Myocyte (in vitro differentiated cells): ENCODE measurements at places on chromosomes 1 and 21.

DNA sequence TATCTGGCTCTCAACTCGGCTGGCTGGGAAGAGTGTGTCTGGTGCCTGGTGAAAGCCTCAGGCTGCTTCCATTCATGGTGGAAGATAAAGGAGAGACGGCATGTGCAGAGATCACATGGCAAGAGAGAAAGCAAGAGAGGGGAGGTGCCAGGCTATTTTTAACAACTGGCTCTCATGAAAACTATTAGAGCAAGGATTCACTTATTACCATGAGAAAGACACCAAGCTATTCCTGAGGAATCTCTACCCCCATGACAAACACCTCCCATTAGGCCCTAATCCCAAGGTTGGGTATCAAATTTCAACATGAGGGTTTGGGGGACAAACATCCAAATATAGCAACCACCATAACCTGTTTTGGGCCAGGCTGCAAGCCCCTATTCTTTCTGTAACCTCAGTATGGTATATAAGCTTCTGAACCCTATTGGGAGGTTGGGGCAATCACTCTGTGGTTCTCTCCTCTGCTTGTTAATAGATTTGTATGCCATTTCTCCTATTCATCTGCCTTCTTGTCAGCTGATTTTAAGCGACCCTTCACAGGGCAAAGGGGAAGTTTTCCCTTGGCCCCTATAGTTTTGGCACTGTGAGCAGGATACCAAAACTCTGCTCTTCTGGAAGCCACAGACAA lies 179.0 kb upstream of the TNR start:
- DNase-seq = peak; percentile 20

DNA sequence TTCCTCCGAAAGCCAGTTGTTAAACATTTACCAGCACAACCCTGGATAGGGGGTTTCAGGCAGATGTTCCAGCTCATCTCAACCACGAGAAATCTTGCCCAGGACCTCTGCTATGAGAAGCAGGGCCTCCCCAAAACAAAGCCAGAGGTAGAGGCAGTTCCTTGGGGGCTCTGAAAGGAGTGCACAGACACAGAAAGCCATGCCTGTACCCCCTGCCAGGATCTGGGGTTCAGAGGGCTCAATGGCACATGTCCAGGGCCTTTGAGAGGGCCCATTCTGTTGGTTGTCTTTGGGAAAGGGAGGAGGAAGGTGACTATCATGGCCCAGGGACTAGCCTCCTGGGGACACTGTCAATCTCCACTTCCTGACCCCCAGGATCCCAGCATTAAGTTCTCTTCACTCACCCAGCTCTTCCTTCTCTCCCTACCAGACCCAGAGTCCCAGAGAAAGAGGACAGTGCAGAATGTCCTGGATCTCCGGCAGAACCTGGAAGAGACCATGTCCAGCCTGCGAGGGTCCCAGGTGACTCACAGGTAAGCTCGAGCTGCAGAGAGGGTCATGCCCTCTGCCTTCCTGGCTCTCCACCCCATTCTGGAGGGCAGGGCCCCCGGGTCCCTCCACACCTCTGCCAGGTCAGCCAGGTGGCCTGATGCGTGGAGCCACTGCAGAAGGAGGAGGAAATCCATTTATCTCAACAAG lies 116.4 kb upstream of the IPO9 start:
- DNase-seq = no peak

DNA sequence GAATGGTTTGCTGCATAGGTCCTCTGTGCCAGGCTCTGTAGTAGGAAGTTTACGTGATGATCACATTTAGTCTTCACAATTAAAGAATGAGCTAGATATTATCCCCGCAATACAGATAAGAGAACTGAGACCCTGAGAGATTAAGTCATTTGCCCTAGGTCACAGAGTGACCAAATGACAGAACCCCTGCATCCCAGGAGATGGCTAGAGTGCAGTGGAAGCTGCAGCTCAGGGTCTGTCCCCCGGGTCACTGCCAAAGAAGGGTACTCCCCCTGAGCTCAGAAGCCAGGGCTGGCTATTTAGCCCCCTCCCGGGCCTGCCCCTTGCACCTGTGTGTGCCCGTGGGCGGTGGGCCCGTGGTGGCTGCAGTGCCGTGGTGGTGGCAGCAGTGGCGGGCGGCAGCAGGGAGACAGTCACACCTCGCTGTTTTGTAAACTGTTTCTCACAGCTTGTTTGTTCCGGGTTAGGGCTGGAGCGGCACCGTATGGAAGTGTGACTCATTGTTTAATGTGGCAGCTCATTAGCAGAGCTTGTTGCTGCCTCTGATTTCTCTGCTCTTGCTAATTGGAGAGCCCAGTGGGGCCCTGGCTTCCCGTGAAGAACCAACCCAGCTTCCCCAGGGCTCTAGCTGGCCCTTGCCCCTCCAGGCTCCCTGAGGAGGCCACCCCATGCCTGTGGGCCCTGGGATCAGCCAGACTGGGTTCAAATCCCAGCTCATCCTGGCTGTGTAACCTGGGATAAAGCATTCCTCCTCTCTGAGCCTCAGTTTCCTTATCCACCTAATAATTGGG lies 19.3 kb upstream of the FOXO6 start:
- DNase-seq = no peak

GRCh38 chr1:29083317-29084195 lies 40.1 kb downstream of the TMEM200B start:
- no peak for DNase-seq

DNA sequence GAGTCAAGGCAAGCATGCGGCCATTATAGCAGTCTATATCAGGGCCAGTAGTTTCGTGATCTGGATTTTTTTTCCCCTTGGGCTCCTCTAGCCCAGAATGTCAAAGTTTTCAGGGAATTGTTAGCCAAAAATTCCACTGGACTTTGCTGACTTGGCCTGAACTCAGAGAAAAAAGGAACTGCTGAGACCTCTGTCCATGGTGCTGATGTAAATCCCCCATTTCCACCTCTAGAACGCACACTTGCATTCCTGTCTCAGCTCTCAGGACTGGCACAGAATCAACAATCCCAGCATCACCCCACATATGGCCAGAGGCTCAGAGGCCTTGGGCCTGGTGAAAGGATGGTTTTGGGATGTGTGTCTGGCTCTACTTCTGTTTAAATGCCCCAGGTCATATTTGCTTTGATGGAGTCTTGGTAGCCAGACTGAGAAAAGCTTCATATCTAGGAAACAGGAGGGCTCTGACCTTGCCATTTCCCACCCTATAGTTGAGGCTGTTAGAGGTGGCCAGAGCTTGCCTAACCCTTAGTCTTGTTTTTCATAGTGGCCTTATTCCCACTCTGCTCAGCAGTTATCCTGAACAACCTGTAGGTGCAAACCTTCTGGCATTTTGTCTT lies 16.9 kb upstream of the EFCAB14 start:
- DNase-seq = peak; percentile 79

DNA sequence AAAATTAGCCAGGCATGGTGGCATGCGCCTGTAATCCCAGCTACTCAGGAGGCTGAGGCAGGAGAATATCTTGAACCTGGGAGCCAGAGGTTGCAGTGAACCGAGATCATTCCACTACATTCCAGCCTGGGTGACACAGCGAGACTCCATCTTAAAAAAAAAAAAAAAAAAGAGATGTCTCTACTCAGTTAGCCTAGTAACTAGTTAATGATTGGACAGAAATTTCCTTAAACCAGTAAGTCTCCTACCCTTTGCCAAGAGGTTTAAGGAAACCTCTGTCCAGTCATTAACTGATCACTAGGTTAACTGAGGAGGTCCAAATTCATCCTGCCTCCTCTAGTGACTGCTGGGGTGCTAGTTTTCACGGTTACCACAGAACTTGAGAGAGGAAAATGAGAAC lies 143.9 kb upstream of the UBE2U start:
- no peak for DNase-seq

DNA sequence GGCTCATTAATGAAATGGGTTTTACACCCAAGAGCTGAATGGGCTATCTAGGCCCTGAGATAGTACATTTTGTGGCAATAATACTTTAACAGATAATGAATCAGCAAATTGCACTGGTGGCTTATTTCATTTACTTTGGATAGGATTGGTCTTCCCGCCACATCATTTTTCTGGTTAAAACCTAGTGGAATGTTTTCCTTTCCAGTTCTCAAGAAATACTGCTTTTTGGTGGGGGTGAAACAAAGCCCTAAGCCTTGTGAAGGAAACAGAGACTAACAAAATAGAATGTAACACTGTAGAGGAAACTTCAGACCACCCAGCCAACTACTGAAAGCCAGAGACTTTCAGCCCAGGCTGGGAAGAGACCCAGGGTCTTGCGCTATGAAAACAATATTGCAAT lies 172.2 kb downstream of the HHIPL2 start:
- DNase-seq = no peak

DNA sequence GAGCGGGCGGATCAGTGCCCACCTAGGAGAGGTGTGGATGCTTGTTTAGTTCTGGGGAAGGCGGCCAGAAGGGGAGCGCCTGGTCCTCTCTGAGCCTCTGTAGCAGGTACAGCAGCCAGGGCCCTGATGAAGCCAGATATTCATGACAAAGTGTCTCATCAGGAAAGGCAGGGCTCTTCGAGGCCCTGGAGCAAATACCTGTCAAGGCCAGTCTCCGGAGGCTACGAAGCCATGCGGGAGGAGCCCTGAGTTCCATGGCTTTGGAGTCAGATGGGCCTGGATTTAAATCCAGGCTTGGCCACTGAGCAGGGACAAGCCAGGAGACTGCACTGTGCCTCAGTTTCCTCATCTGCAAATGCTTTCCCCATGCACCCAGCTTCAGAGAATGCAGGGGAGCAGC lies 25.4 kb upstream of the GPR153 start:
- DNase-seq = no peak

DNA sequence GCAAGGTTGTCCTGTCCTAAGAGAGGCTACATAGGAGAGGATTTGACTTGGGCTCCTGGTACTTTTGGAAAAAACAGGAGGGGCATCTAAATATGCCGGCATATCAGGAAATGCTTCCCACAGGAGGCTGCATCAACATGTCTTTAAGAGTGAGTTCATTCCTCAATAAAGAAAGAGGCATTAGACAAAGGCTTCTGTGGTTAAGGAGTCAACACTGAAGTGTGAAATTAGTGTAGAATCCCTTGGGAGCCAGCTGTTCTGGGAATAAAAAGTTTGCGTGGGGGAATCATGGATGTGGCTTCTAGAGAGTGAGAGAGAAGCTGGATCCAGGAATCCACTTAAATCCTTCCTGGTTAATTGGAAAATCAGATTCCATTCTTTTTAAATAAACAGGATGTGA lies 69.5 kb downstream of the DNM3 start:
- DNase-seq = peak; percentile 83

- DNase-seq = no peak
These were observed 28.9 kb downstream of the CNST start for GRCh38 chr1:246595146-246595545.

DNA sequence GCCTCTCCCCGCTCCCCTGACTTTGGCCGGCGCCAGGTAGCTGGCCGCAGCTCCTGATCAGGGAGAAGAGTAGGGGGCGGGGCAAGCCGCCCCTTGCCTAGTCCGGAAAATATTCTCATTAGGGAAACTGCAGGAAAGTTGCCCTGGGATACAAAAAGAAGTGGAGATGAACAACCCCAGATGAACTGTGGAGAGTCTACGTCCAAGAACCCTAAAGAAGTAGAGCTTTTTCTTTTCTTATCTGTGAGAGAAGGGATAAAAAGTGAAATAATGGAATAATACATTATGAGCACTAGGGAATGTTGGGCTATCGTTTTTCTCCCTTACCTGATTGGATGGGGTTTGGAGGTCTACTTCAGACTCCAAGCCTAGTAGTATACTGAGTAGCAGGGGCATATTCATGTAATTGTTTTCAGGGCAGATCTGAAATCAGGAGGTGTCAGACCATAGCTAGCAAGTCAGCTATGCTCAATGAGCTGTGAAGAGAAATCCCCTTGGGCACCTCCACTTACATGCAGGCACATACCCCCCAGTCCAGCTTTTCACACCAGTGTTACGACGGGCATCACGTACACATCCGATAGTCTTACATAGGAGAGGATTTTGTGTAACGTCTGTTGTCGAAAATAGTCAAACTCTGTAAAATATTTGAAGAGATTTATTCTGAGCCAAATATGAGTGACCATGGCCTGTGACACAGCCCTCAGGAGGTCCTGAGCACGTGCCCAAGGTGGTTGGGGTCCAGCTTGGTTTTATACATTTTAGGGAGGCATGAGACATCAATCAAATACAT lies 1.7 kb upstream of the DUSP10 start:
- no peak for DNase-seq

DNA sequence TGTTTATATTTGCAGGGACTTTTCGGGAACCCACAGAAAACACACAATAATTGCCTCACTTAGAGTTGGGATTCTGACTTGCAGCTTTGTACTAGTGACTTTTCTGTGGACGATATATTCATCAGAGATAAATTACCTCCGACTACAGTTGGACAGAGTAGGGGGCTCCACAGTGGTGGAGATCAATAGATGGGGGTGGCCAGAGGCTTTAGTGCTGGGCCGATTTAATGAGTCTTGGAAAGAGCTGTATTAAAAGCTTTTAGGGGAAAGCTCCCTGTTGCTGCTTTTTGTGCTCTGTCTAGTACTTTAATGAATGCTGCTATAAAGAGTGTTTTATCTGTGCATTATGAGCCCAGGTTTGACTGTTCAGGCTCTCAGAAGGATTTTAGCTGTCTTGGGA lies 359.2 kb upstream of the DPYD start:
- DNase-seq = no peak

- DNase-seq = peak; percentile 47
These were observed at the start of gene KIF26B for GRCh38 chr1:245154429-245155271. KIF26B (plus strand) TSS chr1:245154985; CDS start chr1:245155425, 440 bp downstream.

GRCh38 chr1:119554183-119554582 lies 47.2 kb downstream of the HSD3B1 start:
- DNase-seq = peak; percentile 97

GRCh38 chr1:196655494-196655893 lies 3.7 kb downstream of the CFH start:
- no peak for DNase-seq

DNA sequence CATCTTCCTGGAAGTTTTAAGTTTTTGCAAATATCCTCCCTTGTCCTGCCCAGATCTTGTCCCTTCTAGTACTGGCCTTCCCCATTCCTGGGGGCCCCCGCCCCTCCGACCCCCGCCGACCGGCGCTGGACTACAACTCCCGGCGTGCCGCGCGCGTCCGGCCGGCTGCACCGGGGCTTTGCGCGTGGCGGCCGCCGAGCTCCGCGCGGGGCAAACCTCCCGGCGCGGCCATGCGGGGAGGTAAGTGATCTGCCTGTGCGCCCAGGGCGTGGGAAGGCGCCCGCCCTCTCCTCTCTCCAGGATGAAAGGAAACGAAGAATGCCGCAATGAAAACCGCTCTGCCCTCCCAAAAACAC lies 3.2 kb upstream of the SAMD13 start:
- DNase-seq = peak; percentile 64

GRCh38 chr1:58158016-58158415 lies 388.5 kb downstream of the OMA1 start:
- no peak for DNase-seq

GRCh38 chr1:92306020-92306419 lies 7.2 kb downstream of the RPAP2 start:
- DNase-seq = no peak

- DNase-seq = no peak
These were observed 195.8 kb upstream of the ETV3 start for GRCh38 chr1:157334041-157334440.
